Stimulated activated naive CD8-positive, alpha-beta T cell treated with anti-CD3 and anti-CD28 coated beads, Interleukin-15, Interleukin-2, amounts not matched to agents 100 U/mL and 50 U/mL, for 24 hours (primary cell): ENCODE measurements at places on chromosomes 11 and 22.

GRCh38 chr11:59756558-59756840, 1.3 kb downstream of the STX3 start:
- DNase-seq = no peak

DNA sequence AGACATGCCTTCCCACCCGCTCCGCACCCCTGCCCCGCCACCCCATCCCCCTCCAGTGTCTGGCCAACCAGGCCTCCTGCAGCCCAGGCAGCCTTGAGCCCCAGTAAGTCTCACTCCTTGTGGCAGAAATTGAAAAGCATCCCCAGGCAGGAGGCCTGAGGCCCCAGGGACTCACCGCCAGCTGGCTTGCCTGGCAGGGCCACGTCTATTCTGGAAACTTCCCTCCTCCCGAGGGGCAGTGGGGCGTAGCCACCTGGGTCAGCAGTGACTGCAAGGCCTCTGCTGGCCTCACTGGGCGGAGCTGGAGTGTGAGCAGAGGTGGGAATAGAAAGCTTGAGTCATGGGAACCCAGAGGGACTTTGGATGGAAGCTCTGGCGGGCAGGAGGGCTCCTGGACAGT, 26.3 kb downstream of the ANO1 start:
- no peak for DNase-seq

DNA sequence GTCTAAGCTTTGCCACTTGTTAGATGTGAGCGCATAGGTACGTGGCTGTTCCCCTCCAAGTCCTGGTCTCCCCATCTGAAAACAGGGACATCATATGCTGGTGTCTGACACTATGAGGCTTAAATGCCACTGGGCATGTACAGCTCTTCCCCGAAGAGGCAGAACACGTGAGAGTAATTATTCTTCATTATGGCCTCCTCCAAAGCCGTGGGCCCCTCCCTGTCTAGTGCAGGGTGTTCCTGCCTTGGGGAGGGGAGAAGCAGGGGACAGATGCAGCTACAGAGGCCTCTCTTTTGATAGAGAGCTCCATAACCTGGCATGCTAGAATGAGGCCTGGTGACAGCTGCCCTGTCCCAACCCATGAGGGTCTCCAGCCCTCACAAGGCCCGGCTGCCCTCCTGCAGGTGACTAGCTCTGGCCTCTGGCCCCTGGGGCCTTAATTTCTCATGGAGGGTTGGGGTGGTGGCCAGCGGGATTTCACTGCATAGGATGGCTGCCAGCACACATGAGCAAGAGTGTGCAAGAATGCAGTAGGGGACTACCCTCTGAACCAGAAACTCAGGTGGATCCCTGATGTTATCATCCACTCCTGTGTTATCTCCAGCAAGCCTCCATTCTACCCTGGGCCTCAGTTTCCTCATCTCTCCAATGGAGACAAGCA, 334.6 kb downstream of the MN1 start:
- DNase-seq = no peak

DNA sequence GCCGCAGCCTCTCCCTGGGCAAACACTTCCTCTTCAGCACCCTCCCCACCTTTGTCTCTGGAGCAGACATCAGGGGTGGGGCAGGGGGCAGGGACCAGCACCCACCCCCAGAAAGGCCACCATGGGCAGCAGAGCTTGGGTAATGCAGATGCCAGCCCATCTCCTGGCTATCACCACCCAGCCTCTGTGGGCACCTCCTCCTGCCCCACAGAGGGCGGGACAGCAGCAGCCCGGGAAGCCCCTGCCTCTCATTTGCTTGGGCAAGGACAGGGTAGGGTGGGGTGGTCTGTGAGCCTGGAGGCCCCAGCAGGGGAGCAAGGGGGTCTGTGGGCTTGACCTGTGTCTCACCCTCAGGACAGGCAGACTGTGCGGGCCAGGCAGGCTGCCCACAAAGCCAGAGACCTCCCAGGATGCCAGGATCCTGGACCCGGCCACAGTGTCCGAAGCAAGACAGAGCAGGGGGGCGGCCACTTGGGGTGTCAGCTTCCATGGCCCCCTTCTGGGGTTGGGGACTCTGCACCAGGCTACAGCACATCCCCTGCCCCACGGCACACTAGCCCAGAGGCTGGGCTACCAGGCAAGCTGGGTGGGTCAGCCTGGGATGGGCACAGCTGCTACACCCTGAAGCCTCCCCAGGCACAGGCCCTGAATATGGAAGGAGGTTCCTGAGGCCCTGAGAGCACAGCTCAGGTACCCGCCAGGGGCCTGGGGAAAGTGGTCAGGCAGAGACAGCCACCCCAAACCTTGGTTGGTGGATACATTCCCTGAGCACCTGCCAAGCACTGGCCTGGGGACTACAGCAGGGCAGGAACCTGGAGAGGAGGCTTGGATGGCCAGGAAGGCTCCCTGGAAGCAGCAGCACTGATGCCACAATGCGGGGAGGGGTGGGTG, 4.5 kb downstream of the RNH1 start:
- no peak for DNase-seq

GRCh38 chr22:47198801-47199251, 436.4 kb downstream of the TBC1D22A start:
- DNase-seq = no peak

- no peak for DNase-seq
Measured at GRCh38 chr11:134347441-134347840, 15.7 kb downstream of the GLB1L2 start.

- DNase-seq = no peak
Measured at GRCh38 chr11:112662554-112662953, 298.7 kb upstream of the NCAM1 start.

- DNase-seq = no peak
Measured at GRCh38 chr11:32430568-32431381, 4.6 kb downstream of the WT1 start.

DNA sequence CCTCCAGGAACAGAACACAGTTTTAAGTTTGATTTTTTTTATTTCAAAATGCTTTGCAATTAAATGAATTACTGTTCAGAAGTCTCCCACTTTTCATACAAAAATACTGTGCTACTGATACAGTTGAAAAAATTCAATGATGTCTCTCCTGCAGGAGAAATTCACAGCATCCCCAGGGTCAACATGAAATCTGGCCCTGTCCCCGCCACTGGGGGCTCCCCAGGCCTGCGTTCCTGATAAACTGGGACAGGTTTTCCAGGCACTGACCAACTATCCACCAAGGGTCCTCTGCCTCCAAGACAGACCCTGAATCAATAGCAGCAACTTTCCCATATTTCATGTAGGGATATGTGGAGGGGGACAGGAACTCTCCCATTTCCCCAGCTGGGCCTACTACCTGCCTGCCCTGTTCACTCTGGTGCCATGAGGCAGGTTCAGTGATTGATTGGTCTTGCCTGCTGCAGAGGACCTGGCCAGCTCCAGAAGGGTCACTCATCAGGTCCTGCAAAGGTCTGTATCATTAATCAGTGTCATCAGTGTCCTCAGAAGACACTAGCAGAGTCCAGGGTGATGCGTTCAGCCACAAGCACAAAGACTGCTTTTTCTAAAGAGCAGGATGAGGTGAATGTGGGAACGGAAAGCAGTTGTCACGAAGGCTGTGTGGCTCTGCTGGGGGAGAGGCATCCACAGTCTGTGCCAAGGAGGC, 43.4 kb downstream of the PISD start:
- DNase-seq = no peak

GRCh38 chr11:121460941-121461514, 8.3 kb upstream of the SORL1-AS1 start:
- no peak for DNase-seq

DNA sequence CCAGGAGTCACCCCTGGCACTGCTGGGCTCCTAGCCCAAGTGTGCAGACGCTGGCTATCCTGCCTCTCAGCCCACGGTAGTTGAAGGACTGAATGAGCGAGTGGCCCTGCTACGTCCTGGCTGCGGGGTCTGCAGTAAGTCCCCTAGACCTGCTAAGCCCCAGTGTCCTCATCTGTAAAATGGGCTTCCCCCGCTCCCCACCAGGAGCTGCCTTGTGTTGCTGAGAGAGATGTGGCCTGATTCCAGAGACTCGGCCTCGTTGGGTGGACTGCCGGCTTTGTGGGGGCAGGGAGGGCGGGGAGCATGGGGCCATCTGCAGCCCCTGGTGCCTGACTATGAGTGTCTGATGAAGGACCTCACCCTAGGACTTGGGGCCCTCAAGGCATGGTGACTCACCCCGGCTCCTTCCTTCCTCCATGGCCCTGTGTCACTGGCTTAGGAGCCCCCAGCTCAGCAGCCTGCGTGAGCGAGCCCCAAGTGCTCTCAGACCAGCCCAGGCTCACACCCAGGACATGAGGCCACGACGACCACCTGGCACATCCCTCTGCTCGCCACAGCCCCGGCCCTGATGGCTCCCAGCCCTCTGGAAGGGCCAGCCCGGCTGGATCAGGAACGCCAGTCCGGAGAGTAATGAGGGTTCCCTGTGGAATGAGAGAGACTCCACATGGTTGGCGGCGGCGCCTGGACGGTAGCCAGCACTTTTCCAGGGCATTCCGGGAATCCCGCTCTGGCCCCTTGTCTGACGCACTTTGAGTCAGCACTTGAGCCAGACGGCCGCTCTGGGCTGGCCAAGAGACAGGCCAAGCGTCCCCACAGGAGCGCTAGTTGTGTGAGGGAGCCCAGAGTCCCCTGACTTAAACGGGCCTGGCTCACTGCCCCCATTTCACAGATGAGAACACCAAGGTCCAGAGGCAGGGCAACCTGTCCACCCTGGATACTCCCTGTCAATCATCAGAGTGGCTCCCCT, 50.5 kb upstream of the SHISAL1 start:
- DNase-seq = no peak

DNA sequence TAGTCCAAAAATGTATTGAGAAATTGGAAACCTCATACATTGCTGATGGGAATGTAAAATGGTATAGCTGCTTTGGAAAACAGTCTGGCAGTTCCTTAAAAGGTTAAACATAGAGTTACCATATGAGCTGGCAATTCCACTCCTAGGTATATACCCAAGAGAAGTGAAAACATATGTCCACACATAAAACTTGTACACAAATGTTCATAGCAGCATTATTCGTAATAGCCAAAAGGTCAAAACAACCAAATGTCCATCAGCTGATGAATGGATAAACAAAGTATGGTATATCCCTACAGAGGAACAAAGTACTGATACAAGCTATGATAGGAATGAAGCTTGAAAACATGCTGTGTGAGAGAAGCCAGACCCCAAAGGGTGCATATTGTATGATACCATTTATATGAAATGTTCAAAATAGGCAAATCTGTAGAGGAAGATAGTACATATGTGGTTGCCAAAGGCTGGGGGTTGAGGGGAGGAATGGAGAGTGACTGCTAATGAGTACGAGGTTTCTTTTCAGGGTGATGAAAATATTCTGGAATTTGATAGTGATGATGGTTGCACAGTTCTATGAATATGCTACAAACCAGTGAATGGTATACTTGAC, 85.8 kb downstream of the ZBTB16 start:
- no peak for DNase-seq

GRCh38 chr22:45420539-45420938, 7.0 kb downstream of the RIBC2 start:
- no peak for DNase-seq

DNA sequence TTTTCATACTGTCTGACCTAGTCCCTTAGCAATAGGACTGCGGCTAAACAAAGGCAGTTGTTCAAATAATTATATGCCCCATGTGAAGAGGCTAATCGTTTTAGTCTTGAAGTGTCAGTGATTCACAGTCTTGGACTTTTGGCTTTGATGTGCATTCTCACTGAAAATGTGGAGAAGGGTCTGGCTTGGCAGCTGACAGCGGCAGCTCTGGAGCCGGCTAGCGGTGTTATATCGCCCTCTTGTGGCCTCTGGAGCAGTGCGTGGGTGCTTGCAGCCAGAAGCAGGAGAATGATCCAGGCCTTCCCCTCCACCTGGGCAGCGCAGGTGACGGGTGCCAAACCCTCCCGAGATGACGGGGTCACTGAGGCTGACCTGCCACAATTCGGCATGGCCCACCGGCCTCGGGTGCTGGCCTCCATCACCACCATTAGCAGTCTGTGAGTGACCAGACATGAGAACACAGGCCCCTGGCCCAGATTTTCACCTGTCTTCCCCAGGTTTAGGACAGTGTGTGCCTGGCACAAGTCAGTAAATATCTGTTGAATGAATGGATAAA, 90.3 kb upstream of the PITPNB start:
- peak; percentile 83 for DNase-seq

DNA sequence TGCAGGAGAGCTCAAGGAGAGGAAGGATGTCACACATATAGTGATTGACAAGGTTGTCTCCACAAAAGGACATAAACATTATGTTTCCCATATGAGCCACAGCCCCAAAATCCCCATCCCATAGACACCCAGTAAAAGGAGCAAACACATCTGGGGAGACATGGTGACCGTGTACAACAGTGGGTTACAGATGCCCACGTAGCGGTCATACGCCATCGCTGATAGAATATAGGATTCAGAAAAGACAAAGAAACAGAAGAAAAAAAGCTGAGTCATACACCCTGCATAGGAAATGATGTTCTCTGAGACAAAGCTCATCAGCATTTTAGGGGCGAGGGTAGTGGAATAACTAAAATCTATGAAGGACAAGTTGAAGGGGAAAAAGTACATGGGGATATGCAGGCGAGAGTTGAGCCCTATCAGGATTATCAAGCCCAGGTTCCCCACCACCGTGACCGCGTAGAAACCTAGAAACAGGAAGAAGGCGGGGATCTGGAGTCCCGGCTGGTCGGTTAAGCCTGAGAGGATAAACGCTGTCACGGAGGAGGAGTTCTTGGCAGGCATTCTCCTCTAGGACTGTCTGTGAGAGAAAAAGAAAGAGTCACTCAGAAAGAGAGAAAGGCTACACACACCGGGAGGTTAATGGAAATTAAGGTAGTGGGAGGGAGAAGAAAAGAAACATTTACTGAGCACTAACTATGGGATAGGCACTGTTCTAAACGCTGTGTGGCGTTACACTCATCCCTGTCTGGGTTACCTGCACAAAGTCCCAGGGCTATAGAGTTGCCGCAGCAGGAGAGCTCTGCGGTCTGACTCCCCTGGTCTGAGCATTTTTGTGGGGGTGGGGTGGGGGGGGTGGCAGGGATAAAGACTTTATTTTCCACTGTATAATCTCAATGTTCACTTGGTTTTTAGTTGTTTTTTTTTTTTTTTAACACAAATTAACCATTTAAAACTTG, 36.1 kb upstream of the OR8B8 start:
- DNase-seq = no peak

GRCh38 chr22:19620742-19621371, 93.4 kb upstream of the SEPTIN5 start:
- DNase-seq = no peak

GRCh38 chr22:50504369-50505211, 2.9 kb downstream of the LMF2 start:
- DNase-seq = no peak

GRCh38 chr11:78856211-78856610, 281.5 kb upstream of the NARS2 start:
- no peak for DNase-seq
